ENCODE measurements at places on chromosomes 5 and 9. TPM values are rescaled to one million over a fixed set of nuclear protein-coding genes. Genes with fewer than 3 reads are reported as not detected.

- H3K27ac ChIP-seq, result no peak overlapping the region
- no peaks in the 10 kb centered on the region for H3K27me3 ChIP-seq
- no peak overlapping the region for H3K4me3 ChIP-seq
- no peaks in the 10 kb centered on the region for H3K36me3 ChIP-seq
- no peak for DNase-seq
- H3K4me1 ChIP-seq, result no peaks in the 10 kb centered on the region
Observed at GRCh38 chr9:100700689-100701318, 122.9 kb downstream of the CAVIN4 start.

DNA sequence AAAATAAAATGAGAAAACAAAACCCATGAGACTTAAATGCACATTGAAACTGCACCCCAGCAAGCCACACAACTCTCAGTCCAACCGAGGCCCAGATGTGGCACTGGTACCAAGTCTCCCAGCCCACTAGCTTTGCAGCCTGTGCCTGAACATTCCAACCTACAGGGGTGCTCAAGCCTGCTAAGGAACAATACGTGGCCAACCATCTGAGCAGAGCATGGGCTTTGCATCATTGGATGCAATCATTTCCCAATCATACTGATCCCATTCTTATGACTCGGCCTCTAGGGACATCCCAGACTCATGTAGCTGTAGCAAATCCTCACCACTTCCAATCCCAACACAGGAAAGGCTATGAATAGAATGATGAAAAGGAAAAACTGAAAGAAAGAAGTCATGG, 297.2 kb downstream of the SPOCK1 start:
- peak; percentile 83 for DNase-seq
- no peak overlapping the region for H3K4me3 ChIP-seq
- peaks cover 45% of the 10 kb centered on the region for H3K4me1 ChIP-seq
- H3K27ac ChIP-seq, result peak overlapping the region; percentile 49

DNA sequence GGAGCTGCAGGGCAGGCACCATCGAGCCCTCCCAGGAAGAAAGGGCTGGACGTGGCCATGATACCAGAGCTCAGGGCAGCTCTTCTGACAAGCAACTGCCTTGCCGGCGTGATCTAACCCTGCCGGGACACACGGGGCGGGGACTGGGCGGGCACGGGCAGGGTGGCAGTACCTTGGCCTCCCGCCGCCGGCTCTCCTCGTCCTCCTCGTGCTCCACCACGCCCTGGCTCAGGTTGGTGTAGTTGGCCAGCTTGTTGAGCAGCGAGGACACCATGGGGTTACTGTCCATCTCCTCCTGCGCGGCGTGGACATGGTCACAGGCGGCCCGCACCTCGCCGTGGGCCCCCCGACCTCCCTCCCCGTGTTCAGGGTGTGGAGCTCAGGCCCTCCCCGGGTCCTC, 18.5 kb downstream of the SLC12A7 start:
- no peaks in the 10 kb centered on the region for H3K27me3 ChIP-seq
- no peaks in the 10 kb centered on the region for H3K4me1 ChIP-seq
- no peaks in the 10 kb centered on the region for H3K36me3 ChIP-seq

DNA sequence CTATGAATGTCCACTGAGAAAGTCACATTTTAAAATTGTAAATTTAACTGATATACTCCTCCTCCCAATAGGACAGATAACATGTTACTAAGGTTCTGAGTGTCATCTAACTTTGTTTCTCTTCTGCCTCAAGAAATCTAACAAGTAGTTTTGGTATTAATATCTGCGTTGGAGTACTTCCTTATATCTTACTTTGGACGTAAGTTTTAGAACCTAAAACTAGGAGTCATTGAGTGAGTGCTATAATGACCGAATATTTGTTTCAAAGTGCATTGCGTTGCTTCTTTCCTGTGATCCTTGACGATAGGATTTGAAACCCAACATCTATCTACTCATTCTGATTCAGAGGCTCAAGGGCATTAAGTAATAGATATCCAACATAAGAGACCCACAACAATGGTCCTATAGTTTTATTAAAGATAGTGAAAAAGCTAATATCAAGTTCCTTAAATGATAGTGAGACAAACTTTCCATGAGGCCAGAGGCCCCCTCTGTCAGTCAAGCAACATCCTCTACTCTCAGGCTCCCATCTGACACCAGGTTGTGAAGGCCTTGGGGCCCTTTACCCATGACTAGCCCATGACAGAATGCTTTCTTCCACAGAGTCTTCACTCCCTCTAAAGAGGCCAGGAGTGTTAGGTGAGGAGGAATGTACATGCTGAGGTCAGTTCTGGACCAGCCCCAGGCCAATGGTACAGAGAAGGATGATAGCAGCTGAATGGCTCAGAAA, 45.3 kb upstream of the MAP3K1 start:
- H3K4me1 ChIP-seq, result no peaks in the 10 kb centered on the region
- no peaks in the 10 kb centered on the region for H3K27me3 ChIP-seq
- no peak overlapping the region for H3K27ac ChIP-seq
- no peaks in the 10 kb centered on the region for H3K36me3 ChIP-seq

- H3K27me3 ChIP-seq, result no peaks in the 10 kb centered on the region
- no peak overlapping the region for H3K27ac ChIP-seq
- H3K4me3 ChIP-seq, result no peak overlapping the region
Observed at GRCh38 chr9:128927731-128928411, 7.1 kb downstream of the PHYHD1 start.

DNA sequence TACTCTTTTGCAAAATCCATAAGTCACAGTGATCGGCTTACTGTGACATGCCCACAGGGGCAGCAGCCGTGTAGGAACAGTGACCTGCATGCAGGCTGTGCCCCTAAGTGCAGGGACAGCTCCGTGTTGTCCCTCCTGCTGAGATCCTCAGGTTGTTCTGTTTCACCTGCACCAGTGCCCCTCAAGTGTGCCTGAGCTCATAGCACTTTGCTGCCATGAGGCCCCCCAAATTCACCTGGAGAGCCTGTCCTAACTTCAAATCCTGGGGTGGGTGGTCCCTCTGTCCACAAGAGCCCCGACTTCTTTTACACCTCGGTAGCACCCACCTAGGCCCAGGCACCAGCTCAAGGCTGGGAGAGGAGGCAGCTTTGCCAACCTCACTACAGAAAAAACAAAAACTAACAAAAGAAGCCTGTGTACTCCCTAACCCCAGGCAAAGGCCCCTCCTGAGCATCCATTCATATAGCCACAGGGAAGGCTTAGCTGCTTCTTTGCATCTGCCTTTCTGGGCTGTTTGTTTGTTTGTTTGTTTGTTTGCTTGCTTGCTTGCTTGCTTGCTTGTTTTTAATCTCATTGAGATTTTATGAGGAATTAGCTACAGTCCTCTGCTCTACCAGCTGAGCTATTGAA, 214.5 kb downstream of the AUH start:
- H3K36me3 ChIP-seq, result no peaks in the 10 kb centered on the region
- H3K27ac ChIP-seq, result no peak overlapping the region
- no peak overlapping the region for H3K4me3 ChIP-seq
- H3K27me3 ChIP-seq, result no peaks in the 10 kb centered on the region
- no peak for DNase-seq

- H3K27me3 ChIP-seq, result peaks cover 47% of the 10 kb centered on the region
- no peak overlapping the region for H3K4me3 ChIP-seq
- peaks cover 17% of the 10 kb centered on the region for H3K4me1 ChIP-seq
- no peaks in the 10 kb centered on the region for H3K36me3 ChIP-seq
- no peak overlapping the region for H3K27ac ChIP-seq
Observed at GRCh38 chr9:126513159-126514036, 100.3 kb upstream of the LMX1B start.

GRCh38 chr5:175170899-175171298, 273.1 kb downstream of the DRD1 start:
- H3K4me3 ChIP-seq, result no peak overlapping the region
- H3K4me1 ChIP-seq, result no peaks in the 10 kb centered on the region
- no peaks in the 10 kb centered on the region for H3K36me3 ChIP-seq
- no peak for DNase-seq

GRCh38 chr5:111762895-111763294, 5.9 kb upstream of the NREP start:
- no peak overlapping the region for H3K4me3 ChIP-seq
- no peak overlapping the region for H3K27ac ChIP-seq
- peaks cover 6% of the 10 kb centered on the region for H3K4me1 ChIP-seq
- DNase-seq, result no peak
- no peaks in the 10 kb centered on the region for H3K27me3 ChIP-seq
- H3K36me3 ChIP-seq, result no peaks in the 10 kb centered on the region

- no peaks in the 10 kb centered on the region for H3K4me1 ChIP-seq
- no peaks in the 10 kb centered on the region for H3K27me3 ChIP-seq
- H3K27ac ChIP-seq, result no peak overlapping the region
- DNase-seq, result no peak
- no peaks in the 10 kb centered on the region for H3K36me3 ChIP-seq
- no peak overlapping the region for H3K4me3 ChIP-seq
Observed at GRCh38 chr5:131209506-131210150, 38.9 kb downstream of the LYRM7 start.

DNA sequence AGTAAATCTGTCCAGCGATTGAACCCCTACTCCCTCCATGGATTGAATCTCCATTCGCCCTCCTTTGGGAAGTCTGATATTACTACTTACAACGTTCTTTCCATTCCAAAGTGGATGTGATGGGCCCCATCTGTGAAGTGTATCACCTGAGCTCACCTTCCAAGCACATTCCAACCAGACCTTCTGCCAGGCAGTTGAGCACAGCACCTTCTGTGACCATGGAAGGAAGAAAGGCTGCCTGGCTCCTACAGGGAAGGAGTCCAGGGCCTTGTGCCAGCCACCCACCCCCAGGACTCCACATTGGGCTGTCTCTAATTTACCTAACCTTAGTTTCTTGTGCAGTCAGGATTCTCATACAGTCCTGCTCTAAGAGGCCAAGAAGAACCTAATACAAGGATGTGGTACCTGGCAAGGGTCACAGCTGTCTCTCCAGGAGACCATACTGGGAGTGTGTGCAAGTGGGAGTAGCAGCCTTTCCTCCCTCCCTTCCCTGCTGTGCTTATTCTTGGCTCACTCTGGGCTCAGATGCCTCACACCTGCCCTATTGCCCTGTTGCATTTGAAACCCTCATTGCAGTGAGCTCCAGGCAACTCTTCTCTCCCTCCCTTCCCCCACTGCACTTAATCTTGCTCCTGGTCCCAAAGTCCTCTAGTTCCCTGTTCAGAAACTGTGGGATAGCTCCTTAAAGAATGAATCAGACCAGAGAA, 116.1 kb downstream of the NRG2 start:
- H3K4me3 ChIP-seq, result no peak overlapping the region
- no peak overlapping the region for H3K27ac ChIP-seq
- H3K36me3 ChIP-seq, result no peaks in the 10 kb centered on the region
- peak; percentile 36 for DNase-seq
- peaks cover 33% of the 10 kb centered on the region for H3K27me3 ChIP-seq

GRCh38 chr5:111412593-111412992, 99.7 kb downstream of the STARD4 start:
- no peaks in the 10 kb centered on the region for H3K4me1 ChIP-seq
- H3K36me3 ChIP-seq, result no peaks in the 10 kb centered on the region
- no peak overlapping the region for H3K27ac ChIP-seq

- no peak overlapping the region for H3K4me3 ChIP-seq
- H3K36me3 ChIP-seq, result no peaks in the 10 kb centered on the region
- no peak for DNase-seq
- no peaks in the 10 kb centered on the region for H3K27me3 ChIP-seq
Observed at GRCh38 chr5:62326302-62326701, 20.3 kb downstream of the KIF2A start.

- DNase-seq, result no peak
- H3K27me3 ChIP-seq, result no peaks in the 10 kb centered on the region
- no peaks in the 10 kb centered on the region for H3K36me3 ChIP-seq
- no peaks in the 10 kb centered on the region for H3K4me1 ChIP-seq
Observed at GRCh38 chr5:53083927-53084326, 25.6 kb downstream of the MOCS2 start.

DNA sequence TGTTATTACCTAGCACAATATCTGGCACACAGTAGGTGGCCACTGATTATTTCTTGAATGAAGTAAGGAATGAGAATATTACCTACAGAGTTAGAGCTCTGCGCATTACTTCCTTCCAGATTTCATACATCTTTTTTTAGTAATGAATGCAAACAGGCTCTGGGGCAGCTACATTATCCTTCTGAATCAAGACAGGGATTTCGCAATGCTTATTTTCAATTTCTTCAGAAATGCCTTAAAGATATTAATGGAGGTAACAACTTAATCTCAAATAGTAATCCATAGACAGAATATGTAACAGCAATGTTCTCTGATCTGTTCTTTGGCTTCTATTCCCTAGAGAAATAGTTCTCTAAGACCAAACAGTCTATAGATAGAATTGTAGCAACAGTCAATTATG, 32.6 kb downstream of the CDKN2A start:
- no peak overlapping the region for H3K27ac ChIP-seq
- H3K4me1 ChIP-seq, result peaks cover 13% of the 10 kb centered on the region
- no peak overlapping the region for H3K4me3 ChIP-seq
- peak; percentile 65 for DNase-seq

The LIFR gene
- total RNA-seq, result 39.8 TPM

The SLC6A18 gene
- not detected for total RNA-seq

The LECT2 gene
- not detected for total RNA-seq

The OR1L6 gene
- not detected for total RNA-seq

The HTR1A gene
- total RNA-seq, result not detected

The DMRT2 gene
- total RNA-seq, result not detected

The HRCT1 gene
- total RNA-seq, result 1.8 TPM
